ENCODE measurements at places on chromosomes 3 and 15.

- DNase-seq: no peak
Observed at GRCh38 chr15:70345251-70346019, 247.7 kb upstream of the TLE3 start.

DNA sequence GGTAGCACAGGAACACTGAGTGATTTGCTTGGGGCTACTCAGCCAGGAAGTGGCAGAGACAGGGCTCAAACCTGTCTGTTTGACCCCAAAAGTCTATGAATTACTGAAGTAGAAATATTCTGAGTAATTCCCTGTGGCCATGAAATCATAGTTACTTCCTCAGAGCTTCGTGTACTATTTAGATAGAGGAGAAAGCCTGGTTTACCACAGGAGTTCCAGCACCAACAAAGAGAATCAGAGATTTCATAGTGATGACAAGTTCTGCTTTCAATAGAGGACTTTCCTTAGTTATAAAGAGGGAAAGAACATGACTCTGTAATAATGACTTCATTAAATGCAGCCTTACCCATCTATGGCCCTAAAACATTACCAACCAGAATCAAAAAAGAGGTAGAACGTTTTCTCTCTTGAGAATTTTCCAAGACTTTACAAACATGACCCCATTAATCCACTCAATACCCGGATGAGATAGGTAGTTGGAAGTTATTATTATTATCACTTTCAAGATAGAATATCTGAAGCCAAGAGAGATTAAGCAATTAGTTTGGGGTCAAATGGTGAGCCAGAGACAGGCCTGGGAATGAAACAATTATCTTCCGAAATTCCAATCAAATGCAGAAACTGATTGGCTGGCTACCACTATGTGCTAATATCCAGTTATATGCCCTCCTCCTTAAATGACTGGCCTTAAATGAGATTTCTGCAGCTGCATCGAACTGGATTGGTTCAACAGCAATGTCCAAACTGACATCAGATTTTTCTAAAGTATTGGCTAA, 13.6 kb upstream of the WNT5A start:
- peak; percentile 48 for DNase-seq

GRCh38 chr3:52200981-52201679, 3.2 kb downstream of the ALAS1 start:
- DNase-seq: peak; percentile 56

DNA sequence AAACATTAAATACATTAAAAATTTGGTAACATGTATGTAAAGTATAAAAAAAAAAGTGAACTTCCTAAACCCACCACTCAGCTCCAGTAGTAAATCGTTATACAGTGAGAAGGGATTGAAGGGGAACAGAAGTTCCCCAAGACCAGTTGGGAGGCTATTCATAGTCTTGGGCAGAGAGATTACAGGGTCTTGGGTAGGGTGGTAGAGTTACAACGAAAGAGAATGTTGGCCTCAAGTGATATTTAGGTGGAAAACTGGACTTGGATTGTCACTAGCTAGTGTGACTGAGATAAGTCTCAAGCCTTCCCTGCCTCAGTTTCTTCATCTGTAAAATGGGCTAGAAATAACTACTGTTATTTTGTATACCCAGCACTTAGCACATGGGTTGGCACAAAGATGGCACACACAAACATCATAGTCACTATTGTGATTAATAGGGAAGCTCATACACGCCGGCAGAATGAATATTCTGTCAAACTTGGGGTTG, 431 bp upstream of the YEATS2 start:
- no peak for DNase-seq

- peak; percentile 52 for DNase-seq
Observed at GRCh38 chr3:129827765-129828164, 65.7 kb downstream of the TMCC1 start.

DNA sequence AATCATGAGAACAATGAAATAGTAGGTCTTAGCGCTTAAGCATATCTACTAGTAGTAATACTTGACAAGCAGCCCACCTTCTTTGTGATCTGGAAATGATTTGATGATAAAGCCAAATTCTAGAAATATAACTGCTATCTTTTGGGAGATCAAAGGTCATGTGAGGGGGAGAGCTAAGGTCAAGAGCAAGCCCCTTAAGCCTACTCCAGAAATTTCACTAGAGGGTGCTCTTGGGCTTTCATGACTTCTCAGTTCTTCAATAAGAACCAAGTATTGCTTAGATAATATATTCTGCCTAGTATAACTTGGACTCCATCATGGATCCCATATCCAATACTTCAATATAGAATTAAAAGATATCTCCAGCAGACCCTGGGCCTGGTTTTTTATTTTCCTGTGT, 319.6 kb downstream of the ZBTB20 start:
- DNase-seq: peak; percentile 72

DNA sequence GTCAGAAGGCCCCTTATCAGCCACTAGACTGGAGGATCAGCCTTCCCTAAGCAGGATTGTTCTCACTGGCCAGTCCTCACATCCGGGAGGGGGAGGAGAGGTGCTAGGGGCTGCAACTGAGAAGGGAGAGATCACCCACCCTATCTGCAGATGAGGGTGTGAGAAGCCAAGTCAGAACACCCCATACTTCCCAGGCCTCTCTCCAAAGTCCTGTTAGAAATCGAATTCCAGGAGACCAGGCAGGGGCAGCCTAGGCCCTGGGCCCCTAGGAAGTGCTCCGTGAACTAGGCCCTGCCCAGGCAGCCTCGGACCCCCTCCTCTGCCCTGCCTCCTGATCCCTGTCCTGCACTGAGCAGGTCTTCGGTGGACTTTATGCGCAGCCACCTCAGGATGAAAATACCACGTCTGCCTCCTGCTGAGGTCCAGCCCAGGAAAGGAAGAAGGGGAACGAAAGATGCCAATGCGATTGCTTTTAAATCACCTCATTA, 933 bp downstream of the DZIP1L start:
- DNase-seq: no peak

- no peak for DNase-seq
Observed at GRCh38 chr3:160474416-160474838, 24.8 kb upstream of the TRIM59 start.

DNA sequence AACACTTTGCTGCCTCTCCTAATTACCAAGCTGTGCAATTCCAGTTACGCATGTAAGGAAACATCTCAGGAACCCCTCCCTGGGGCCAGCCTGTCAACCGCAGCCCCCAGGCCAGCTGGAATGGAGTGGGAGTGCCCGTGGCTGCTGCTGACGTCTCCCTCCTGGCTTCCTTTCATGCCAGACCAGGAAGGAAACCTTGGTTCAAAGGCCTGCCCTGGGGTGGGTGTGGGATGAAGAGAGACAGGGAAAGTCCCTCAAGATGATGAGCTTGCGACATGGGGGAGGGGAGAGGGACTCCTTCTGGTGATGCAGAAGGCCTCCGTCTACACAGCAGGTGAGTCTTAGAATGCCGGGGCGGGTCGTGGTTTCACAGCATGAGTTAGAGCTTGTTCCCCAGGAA, 11.4 kb upstream of the CYP11A1 start:
- DNase-seq: peak; percentile 67

DNA sequence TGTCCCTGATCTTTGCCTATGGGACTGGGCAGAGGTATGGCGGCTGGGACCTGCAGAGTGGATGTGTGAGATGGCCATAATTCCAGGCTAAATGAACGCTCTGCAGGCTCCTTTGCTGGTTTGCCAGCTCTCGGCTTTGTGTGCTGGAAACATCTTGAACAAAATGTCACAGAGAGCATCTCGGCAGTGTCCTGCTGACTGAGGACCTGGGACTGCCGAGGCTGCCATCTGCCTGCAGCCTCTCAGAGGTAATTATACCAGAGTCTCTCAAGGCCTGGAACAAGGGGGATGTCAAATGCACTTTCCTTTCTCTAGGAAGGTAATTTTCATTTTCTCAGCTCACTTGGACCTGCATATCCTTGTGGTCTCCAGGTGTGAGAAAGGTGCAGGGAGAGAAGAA, 354.2 kb downstream of the PDCD6IP start:
- DNase-seq: no peak

DNA sequence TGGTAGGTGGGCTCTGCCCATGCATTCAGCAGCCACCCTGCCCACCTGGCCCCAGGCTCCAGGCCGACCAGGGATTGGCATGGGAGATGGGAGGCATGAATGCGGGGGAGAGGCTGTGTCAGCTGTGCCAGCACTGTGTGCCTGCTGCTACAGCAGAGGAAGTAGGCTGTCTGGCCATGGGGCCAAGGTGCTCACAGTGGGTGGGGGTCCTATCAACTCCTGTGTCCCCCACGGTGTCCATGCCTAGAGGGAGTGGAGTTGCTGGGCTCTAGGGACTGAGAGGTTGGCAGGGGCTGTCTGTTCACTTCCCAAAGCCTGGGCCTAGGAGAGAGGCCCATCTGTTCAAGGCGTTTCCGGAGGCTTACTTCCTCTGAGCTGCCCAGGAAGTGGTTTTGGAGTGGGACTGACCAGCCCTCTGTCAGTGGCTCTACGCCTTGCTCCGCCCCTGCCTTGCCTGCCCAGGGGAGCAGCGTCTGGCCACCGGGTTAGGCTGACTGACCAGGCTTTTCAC, 5.8 kb downstream of the PRKCD start:
- DNase-seq: peak; percentile 84

- no peak for DNase-seq
Observed at GRCh38 chr3:138317687-138318086, 12.0 kb downstream of the NME9 start.

DNA sequence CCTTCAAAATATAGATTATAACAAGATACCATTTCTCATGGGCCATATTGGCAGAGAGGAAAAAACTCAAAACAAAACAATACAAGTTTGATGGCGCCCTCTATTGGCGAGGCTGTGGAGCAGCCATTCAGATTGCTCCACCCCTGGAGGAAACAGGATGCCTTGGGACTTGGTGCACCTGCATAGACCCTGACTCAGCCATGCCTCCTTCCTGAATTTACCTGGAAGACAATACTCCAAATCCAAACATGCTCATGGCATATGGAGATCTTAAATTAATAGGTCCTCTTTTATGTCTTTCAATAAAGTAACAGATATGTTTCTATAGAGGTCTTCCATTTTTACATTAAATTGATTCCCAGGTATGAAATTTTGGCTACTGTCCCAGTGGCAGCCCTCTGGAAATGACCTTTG, 90.0 kb downstream of the APBA2 start:
- peak; percentile 53 for DNase-seq

- peak; percentile 57 for DNase-seq
Observed at GRCh38 chr15:98077186-98077585, 116.7 kb downstream of the ARRDC4 start.

DNA sequence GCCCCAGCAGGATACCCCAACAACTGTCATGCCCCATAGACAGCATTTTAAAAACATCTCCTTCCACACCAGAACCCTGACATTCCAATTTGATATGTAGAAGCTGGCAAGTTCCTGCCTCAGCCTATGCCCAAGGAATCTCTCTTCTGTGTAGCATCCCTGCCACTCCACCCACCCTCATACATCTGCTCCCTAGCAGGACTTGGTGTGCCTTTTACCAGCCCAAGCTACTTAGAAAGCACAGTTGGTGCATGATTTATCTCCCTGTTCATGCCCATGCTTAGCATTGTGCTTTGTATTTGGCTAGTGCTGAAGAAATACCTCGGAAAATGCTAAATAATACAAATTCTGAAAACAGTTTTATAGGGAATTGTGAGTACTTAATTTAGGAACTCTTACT, 236.9 kb upstream of the HES1 start:
- DNase-seq: no peak

- no peak for DNase-seq
Observed at GRCh38 chr15:91887921-91888373, 34.4 kb downstream of the SLCO3A1 start.

DNA sequence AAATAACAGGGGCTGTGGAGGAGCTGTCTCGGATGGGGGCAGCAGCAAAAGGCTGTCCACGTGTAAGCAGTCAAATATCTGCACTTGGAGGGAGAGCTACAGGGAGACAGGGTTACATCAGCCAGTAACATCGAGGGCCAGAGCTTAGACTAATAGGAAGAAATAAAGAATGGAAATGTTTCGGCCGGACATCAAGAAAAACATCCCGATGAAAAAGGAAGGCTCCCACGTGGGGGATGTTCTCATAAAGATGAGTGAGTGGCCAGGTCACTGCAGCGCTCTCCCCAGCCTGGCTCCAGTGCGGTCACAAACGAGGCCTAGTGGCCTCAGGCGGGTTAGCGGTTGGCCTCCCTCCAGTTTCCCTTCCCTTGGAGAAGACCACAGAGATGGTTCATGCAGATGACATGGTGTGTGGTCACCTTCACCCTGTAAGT, 56.1 kb upstream of the WNT5A start:
- DNase-seq: no peak

DNA sequence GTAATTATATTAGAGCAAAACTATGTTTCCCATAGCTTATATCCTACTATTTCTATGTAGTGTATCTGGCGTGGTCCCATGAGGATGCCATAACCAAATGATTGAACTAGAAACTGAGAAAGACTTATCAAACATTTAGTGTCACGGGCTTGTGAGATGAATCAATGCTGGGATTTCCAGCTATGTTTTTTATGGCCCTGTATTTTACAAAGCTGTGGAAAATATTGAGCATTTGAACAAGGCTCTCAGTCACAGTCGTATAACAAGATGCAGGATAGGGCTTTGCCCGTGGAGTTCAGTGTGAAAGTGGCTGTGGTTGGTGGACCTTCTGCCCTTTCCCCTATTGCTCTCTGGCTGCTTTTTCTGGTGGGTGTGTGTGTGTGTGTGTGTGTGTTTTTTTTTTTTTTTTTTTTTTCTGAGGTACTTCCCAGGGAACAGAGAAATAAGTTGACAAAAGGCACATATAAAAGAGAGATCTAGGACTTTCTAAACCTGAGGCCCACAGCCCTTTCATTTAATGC, 60.7 kb downstream of the CACNA1D start:
- DNase-seq: peak; percentile 14

DNA sequence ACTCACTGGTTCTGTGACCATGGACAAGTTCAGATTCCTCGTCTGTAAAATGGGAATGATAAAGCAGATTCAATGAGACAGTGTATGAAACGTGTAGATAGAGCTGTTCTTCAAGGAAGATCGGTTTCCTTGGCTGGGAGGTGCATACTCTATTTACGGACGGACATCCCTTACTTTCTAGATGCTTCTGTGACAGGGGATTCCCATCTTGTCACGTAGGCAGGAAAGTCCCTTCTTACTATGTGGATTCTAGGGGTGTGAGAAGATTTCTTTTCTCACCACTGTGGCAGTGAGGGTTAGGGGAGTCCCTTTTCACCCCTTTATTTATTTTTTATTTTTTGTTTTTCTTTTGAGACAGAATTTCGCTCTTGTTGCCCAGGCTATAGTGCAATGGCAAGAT, 180.9 kb upstream of the TBL1XR1 start:
- no peak for DNase-seq

- no peak for DNase-seq
Observed at GRCh38 chr3:53193466-53194209, 32.6 kb downstream of the PRKCD start.

- DNase-seq: no peak
Observed at GRCh38 chr3:17125738-17126442, 241.1 kb downstream of the PLCL2 start.
